ENCODE measurements at places on chromosomes 12 and 14. TPM values are rescaled to one million over a fixed set of nuclear protein-coding genes. Genes with fewer than 3 reads are reported as not detected.
A peak's percentile ranks its signal among the peaks of the same experiment; 100 is the strongest.

Gene ASCL1
- total RNA-seq = 6.8 TPM

Gene FOXA1
- 47.4 TPM for total RNA-seq

Gene FKBP11
- 36.0 TPM for total RNA-seq

Gene EIF2S3B
- 1.3 TPM for total RNA-seq

Gene LRTM2
- 0.13 TPM for total RNA-seq

Gene SLC35F4
- total RNA-seq = not detected

Gene ERP27
- total RNA-seq = 0.53 TPM

Gene TTC8
- total RNA-seq = 17.6 TPM

Gene ENDOU
- total RNA-seq = 0.38 TPM

Gene LMNTD1
- total RNA-seq = not detected

GRCh38 chr12:6831450-6831995, 3.3 kb downstream of the P3H3 start:
- no peak for ATAC-seq

- ATAC-seq = no peak
Measured at GRCh38 chr14:75515629-75515996, 6.7 kb upstream of the BATF start.

GRCh38 chr12:88580051-88580871, at the start of gene KITLG:
TSS of gene KITLG (minus strand) at chr12:88580471. CDS start at chr12:88580278, 193 bp downstream.
- peak; percentile 91 for ATAC-seq

DNA sequence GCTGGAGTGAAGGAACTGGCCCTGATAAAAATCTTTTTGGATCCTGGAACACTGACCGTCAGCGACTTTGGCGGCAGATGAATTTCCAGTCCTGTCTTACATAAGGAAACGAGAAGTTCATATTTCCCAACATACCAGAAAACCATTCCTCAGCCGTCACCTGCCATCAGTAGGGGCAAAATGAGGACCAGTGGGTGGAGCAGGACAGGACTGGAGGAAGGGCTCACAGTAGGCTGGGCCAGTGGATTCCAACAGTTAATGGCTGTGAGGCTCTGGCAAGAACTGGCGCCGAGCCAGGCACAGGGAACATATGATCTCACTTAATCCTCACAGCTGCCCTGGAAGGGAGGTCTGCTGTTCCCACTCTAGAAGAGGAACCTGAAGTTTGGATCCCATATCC, 67.2 kb upstream of the FAM181A start:
- no peak for ATAC-seq

DNA sequence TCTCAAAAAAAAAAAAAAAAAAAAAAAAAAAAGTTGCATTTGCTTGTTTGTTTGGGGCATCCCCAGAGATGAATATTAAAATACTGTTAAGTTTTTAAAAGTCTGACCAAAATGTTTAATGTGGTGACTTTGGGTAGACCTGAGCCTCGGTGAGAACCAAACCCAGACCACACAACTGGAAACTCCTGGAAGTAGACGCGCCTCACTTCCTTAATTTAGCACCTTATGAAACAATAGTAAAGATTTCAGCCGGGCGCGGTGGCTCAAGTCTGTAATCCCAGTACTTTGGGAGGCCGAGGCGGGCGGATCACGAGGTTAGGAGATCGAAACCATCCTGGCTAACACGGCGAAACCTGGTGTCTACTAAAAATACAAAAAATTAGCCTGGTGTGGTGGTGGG, 9.3 kb downstream of the NFKBIA start:
- ATAC-seq = no peak

GRCh38 chr14:34676516-34677211, 37.7 kb downstream of the CFL2 start:
- no peak for ATAC-seq

DNA sequence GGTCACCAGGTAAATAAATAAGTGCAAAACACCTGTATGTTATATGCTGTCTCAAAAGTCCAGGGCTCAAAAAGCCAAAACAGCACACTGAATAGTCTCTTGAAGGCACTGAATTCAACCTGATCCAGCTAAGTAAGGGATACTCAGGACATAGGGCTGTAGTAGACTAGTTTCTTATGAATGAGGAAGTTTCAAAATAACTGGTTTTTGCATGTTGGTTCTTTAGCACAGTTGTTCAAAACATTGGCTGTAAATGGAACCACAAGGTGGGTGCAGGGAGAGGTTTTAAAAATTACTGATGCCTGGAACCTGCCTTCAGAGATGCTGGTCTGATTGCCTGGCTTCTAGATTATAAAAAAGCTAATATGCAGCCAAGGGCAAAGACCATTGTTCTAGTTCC, 34.1 kb downstream of the NDUFA12 start:
- no peak for ATAC-seq

- no peak for ATAC-seq
Measured at GRCh38 chr12:110245369-110245772, 35.7 kb upstream of the ATP2A2 start.

- ATAC-seq = peak; percentile 95
Measured at GRCh38 chr14:61694830-61695694, at the start of gene HIF1A. TSS of gene HIF1A (plus strand) at chr14:61695513. CDS start at chr14:61695805, 292 bp downstream.

- no peak for ATAC-seq
Measured at GRCh38 chr14:106518054-106518943, 991.9 kb downstream of the TMEM121 start.

DNA sequence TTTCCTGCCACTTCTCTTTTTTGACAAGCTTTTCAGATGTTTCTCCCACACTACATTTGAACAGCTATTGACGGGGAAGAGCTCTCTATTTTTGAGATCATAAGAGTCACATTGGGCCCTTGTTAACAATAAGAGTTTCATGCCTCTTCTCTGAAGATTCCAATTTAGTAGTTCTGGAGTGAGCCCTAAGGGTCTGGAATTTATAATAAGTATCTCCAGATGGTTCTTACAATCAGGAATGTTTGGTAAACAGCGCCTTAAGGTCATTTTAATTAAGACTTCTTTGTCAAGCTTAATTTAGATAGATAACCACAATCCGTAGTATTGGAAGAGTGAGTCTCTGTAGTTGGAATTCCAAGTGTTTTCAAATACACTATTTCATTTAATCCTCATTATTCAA, 60.6 kb upstream of the HECTD1 start:
- ATAC-seq = peak; percentile 47

GRCh38 chr14:99815696-99816095, 22.5 kb downstream of the EML1 start:
- no peak for ATAC-seq

GRCh38 chr12:49273726-49274395, 9.0 kb downstream of the TUBA1C start:
- no peak for ATAC-seq

- ATAC-seq = no peak
Measured at GRCh38 chr14:88488081-88488480, 66.7 kb downstream of the PTPN21 start.

GRCh38 chr12:104724992-104725585, 233.0 kb downstream of the SLC41A2 start:
- no peak for ATAC-seq

DNA sequence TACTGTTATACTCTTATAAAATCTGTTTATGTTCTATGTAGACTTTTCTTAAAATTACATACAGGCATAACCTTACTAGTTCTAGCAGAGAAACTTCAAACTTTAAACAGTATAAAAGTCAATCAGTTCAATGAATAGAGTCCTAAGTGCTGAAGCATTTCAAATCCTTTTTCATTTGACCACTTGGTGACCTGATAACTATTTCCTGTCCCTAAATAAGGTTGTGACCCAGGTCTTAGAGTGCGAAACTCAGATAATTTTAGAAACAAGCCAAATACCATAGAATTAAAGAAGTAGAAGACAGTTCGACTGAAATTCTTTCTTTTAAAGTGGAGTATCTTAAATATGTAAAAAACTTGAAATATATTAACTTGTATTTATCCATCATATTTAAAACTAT, 96.2 kb upstream of the ALX1 start:
- ATAC-seq = no peak

- no peak for ATAC-seq
Measured at GRCh38 chr12:85374981-85375380, 95.0 kb downstream of the ALX1 start.

- ATAC-seq = no peak
Measured at GRCh38 chr12:42695490-42695995, 106.0 kb upstream of the PRICKLE1 start.

- no peak for ATAC-seq
Measured at GRCh38 chr12:40107803-40108620, 2.1 kb upstream of the SLC2A13 start.

GRCh38 chr12:99142651-99143050, 497.6 kb downstream of the APAF1 start:
- no peak for ATAC-seq

GRCh38 chr12:9344541-9344940, 136.3 kb upstream of the PZP start:
- ATAC-seq = no peak

DNA sequence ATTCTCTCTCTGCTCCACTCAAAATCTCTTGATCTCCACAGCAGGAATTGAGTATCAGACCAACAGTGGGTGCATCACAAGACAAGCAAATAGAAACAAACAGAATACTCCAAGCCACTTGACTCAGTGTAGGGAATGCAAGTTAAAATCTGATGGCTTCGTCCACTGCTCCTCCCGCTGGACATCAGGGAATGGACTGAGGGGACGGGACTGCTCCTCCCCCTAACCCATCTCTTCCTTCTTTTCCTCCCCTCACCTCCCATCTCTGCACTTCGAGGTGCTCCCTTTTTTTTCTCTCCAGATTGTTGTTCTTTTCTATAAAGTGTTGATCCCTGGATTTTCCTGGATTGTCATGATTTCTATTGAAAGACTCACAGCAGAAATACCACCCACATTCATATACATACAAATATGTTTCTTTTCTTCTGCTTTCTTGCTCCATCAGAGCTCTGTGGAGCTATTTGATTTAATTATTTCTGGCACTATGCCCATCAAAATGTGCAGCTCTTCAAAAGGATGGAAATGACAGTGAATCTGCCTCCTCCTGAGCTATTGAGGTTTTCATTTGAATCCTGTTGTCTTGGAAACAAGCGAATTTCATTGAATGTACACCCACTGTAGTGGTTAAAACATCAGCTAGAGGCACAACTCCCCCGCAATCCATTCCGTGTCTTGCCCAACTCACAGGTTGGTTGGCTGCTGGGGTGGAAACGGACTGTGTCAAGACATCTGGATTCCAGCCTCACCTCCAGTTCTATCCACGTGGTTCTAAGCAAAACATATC, 199.7 kb downstream of the SPTSSA start:
- no peak for ATAC-seq

DNA sequence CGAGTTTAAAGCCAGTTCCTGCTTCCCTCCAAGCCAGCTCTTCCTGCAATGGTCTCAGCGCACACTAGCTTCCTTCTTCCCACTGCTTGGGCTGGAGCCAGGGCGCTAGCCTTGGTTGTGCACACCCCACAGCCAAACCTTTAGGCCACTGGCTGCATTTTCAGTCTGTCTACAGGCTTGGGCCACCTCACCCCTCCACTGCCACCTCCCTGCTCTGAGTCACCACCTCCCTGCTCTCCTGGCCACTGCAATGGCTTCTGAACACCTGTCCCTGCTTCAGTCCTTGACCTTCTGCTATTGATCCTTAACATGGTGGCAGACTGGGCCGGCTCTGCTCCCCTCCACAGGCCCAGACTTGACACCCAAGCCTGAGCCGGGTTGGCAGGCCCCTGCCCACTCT, 151.1 kb downstream of the RBM19 start:
- ATAC-seq = peak; percentile 28

GRCh38 chr12:27237790-27238771, 6.0 kb upstream of the STK38L start:
- ATAC-seq = peak; percentile 85

DNA sequence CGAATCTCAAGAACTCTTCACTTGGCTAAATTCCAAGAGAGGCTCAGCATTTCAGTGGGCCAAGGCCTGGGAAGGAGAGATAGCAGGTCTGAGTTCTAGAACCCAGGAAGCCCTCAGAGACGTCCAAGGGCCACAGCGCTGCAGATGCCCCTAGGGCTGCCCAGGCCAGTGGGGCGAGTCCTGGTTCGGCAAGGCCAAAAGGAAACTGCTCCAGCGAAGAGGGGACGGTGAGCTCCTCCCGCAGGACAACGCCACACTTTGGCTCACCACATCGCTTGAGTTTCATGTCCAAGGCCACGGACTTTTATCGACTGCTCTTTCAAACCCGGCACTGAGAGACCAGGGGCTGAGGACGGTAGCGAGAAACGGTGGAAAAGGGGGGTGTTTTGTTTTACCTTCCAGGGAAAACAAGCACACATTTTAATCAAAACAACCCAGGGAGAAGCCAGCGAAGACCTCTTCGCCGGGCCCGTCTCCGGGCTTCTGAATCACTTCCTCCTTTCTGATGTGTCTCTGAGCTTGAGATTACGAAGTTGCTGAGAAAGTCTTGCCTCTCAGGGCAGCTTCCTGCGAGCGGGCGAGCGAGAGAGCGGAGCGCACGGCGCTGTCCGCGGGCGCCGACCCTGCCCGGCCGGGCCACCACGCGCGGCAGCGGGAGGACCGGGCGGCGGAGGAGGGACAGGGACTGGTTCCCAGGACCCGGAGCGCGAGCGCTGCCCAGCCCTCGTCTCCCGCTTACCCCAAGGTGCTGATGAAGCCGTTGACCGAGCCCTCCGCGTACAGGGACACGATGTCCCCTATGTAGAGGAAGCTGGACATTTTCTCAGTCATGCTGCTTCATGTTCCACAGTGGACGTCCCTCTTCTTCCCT, 808 bp downstream of the ITPR2 start:
- peak; percentile 47 for ATAC-seq

DNA sequence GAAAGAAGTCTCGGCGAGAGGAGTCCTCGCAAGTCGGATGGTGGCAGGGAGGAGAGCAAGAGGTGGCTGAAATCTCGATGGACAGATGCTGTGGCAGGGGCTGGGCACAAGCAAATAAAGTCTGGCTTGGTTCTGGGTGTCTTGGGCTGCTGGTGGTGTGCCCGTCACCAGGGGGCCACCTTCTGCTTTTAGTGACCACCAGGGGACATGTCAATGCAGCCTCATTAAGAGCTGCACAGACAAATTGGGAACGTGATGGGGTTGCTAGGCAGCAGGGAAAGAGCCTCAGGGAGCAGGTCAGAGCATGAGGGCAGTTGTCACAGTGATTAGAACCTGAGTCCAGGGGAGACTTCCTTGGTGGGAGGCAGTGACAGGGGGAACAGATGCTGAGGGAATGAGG, 44.0 kb downstream of the LRRC74A start:
- ATAC-seq = no peak

DNA sequence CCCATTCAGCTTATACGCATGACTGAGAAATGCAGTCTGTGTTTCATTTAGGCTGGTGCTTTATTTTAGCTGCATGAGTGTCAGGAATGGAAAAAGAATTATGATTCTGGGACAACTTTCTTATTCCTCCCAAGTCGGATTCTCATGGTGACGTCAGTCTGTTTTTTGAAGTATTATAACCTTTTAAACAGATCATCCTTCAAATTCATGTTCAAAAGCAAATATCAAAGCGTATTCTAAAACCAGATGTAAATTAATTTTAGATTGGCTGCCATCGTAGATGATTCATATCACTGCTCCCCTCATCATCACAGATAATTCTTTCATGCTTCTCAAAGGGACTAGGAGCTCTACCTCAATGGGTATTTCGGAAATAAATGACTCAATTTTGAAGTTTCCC, 15.0 kb downstream of the FNTB start:
- ATAC-seq = no peak

DNA sequence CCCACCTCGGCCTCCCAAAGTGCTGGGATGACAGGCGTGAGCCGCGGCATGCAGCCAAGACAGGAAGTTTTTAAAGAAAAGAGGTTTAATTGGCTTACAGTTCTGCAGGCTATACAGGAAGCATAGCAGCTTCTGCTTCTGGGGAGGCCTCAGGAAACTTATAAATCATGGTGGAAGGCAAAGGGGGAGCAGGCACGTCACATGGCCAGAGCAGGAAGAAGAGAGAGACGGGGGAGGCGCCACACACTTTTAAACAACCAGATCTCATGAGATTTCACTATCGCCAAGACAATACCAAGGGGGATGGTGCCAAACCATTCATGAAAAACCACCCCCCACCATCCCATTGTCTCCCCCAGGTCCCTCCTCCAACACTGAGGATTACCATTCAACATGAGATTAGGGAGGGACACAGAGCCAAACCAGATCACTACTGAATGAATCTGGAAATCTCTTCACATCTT, 14.1 kb downstream of the CCDC63 start:
- peak; percentile 14 for ATAC-seq
